ENCODE measurements at places on chromosomes 11 and 22. TPM values are rescaled to one million over a fixed set of nuclear protein-coding genes. Genes with fewer than 3 reads are reported as not detected.

Gene MRGPRE
- not detected for polyA plus RNA-seq

Gene LRRC74B
- polyA plus RNA-seq = not detected

Gene NCF4
- polyA plus RNA-seq = 27.8 TPM

Gene NRIP3
- 0.61 TPM for polyA plus RNA-seq

Gene PARVG
- 2.7 TPM for polyA plus RNA-seq

Gene CD3G
- polyA plus RNA-seq = not detected

Gene OR4D5
- polyA plus RNA-seq = not detected

Gene MPPED1
- polyA plus RNA-seq = not detected

Gene KRTAP5-7
- not detected for polyA plus RNA-seq

Gene OR8D4
- not detected for polyA plus RNA-seq

Gene TRIM51G
- polyA plus RNA-seq = not detected

Gene PATE4
- not detected for polyA plus RNA-seq

Gene PIWIL4
- polyA plus RNA-seq = 1.3 TPM

Gene TYR
- polyA plus RNA-seq = not detected

Gene RAG1
- 0.10 TPM for polyA plus RNA-seq

Gene PSMA1
- polyA plus RNA-seq = 116 TPM

Gene TRPC6
- polyA plus RNA-seq = 0.45 TPM

Gene MAP6
- polyA plus RNA-seq = 1.1 TPM

Gene C11orf87
- 0.02 TPM for polyA plus RNA-seq

Gene MMP13
- not detected for polyA plus RNA-seq

Gene LRRC56
- polyA plus RNA-seq = 1.5 TPM

Measured in adipose tissue (tissue), 3 donors.